ENCODE measurements at places on chromosomes 1 and 21.

GRCh38 chr1:108533351-108534083 is 26.4 kb upstream of the EEIG2 start:
- DNase-seq = no peak

- DNase-seq = no peak
Measured at GRCh38 chr1:10616696-10617095, 141.9 kb downstream of the PEX14 start.

DNA sequence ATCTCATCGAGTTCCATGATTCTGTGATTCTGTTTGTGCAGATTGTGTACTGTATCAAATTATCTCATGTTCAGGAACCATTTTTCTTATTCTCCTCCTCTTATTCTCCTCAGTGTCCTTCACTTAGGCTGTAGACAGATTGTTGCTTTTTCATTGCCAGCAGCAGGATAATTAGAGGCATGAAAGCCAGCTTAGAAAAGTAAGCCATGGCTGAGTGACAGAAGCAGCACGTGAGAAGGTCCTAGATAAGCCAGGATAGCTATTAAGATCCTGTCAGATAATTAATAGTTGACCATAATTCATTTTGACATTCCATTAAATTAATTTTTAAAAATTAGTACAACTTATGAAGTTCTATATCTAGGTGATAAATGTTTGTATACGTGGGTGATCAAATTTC is 60.8 kb upstream of the PRKACB start:
- DNase-seq = no peak

- DNase-seq = no peak
Measured at GRCh38 chr1:153688276-153688675, 9.8 kb downstream of the NPR1 start.

- DNase-seq = no peak
Measured at GRCh38 chr1:221149555-221150075, 270.4 kb downstream of the HLX start.

DNA sequence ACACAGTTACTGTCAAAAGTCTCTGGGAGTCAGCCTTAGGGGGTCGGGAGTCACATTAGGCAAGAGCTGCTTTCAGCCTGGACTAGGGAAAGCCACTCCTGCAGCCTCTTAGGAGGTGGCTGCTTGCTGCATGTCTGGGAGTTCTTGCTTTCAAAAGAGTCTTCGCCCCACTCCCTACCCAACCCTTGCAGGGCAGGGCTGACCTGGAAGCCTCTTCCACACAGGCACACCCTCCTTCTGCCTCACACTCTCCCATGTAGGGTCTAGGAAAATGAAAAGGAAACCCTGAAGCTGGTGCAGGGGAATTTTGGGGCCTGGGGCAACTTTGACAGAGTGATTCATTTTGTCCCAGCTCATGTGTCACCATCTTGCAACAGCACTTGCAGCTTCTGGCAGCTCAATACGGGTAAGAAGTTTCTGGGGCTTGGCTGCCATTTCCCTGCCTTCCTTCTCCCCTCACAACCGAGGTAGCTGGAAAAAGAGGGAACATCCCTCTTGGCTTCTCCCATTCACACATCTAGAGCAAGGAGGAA is 37.3 kb downstream of the KCND3 start:
- no peak for DNase-seq

- no peak for DNase-seq
Measured at GRCh38 chr1:214838351-214838750, 235.4 kb downstream of the CENPF start.

DNA sequence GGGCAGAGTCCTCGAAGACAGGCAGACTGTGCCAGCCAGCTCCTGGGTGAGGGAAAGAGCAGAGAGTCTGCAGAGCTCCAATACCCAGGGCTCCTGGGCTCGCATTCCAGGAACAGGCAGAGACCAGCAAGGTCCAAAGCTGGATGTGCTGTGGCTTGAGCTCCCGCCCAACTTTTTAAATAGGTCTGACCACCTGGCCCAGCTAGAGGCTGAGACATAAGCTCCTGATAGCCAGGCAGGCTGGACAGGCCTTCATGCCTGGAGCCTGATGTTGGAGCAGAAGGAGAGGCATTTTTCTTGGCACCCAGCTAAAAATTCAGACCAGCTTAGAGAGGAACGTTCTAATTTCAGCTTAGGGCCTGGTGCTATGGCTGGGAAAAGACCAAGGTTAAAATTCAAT is 178.4 kb upstream of the TMEM51 start:
- DNase-seq = no peak

GRCh38 chr21:45388611-45389296 is 16.2 kb upstream of the COL18A1 start:
- DNase-seq = no peak

- DNase-seq = no peak
Measured at GRCh38 chr1:41674522-41674921, 190.0 kb upstream of the EDN2 start.

DNA sequence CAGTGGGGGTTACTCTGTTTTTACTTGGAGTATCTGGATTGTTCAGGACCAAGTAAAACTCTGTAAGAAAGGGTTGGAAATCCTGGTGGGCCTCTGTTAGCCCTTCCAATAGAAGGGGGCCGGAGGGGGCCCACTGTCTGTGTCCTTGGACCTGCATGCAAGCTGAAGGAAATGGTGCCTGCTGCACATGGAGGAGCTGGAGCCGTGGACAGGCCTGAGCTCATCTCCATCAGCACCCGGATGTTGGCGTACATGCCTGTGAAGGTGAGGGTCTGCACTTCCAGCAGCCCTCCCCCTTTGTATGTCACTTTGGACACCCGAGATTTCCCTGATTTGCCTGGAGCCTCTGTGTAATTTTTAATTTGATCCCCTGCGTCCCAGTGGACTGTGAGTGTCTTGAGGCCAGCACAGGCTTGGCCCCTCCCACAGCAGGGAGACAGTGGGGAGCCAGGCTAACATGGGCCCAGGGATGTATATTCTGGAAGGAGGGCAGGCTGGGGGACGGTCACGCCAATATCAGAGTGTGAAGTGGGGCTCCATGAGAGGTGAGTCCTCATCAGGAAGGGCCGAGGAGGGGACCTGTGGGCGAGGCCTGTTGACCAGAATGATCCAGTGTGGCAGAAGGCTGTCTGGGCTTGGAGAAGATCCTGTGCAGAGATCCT is 16.8 kb downstream of the GALNT2 start:
- DNase-seq = no peak

DNA sequence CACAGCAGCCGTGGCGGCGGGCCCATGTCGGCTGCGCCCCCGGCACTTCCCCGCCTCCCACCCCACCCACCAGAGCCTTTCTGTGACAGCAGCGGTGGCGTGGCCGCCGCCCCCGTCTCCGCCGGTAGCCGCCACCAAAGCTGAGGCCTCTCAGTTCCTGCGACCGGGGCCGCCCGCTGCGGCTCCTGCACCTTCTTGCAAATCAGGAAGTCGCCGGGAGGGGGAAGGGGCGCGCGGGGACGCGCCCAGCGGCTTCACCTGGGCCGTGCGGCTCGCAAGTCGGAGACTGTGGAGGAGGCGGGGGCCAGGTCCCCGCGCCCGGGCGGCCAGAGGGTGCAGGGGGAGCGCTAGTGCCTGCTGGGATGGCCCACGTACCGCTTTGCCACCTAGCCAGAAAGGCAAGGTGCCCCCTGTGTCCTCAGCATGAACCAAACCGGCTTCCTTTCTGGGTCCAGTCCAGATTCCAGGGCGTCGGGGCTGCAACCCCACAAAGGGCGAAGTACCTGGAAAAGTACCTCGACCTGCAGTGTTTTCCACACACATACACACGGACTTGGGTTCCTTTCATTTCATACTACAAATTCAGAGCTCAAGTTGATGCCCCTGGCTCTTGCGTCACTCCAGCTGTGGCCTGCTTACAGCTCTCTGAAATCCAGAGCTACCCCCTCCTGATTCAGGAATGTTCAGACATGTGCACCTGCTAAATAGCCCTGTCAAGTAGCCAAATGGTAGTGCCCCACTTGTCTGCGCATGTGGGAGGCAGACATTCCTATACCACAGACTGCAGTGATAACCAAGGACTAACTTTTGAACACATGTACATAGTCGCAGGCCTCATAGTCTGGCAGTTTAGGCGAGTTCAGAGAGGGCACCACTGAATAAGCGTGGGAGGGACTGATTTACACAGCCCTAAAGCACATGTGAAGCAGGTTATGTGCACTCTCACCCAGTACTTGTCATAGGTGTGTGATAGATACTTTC is at the start of gene DENND1B:
Gene DENND1B, minus strand, starts transcription at position 199 of the 981 bp plus-strand sequence. CDS start 325 bp downstream, outside the sequence.
- DNase-seq = peak; percentile 31

DNA sequence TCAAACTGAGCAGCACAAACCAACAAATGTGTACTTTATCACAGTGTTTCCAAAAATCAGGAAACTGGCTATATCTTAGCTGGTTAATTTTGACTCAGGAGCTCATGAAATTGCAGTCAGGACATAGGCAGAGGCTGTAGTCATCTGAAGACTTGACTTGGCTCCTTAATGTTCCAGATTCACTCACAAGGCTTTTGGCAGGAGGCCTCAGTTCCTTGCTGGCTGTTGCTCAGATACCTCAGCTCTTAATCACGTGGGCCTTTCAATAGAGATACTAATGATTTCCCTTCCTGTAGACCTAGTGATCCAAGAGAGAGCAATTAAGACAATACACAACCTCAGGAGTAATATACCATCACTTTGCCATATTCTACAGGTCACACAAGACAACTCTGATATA is 537.7 kb downstream of the BRINP3 start:
- peak; percentile 5 for DNase-seq

DNA sequence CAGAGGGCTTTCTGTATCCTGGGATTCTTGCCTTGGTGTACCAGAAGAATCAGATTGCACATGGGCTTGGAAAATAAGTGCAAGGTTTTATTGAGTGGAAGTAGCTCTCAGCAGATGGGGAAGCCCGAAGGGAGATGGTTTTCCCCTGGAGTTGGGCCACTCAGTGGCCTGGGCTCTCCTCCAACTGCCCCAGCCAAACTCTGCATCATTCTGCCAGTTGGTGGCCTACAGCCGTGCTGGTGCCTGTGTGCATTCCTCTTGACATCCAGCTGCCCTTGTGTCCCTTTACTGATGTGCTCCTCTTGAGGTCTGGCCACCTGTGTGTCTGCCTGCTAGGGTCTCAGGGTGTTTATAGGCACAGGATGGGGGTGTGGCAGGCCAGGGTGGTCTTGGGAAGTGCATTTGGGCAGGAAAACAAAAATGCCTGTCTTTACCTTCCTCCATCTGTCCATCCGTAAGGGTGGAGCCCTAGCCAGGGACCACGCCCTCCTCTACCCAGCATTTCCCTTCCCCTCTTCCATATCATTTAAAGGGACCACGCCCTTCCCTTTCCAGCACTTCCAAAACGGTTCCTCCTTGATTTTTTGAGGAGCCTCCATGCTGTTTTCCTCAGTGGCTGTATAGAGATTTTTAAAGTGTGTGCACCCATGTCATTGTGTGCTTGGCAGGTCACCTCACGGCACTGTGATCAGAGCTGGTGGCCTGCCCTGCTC is 18.9 kb downstream of the SNAP47 start:
- DNase-seq = peak; percentile 67

GRCh38 chr1:212458817-212459216 is 26.1 kb downstream of the NENF start:
- DNase-seq = no peak

DNA sequence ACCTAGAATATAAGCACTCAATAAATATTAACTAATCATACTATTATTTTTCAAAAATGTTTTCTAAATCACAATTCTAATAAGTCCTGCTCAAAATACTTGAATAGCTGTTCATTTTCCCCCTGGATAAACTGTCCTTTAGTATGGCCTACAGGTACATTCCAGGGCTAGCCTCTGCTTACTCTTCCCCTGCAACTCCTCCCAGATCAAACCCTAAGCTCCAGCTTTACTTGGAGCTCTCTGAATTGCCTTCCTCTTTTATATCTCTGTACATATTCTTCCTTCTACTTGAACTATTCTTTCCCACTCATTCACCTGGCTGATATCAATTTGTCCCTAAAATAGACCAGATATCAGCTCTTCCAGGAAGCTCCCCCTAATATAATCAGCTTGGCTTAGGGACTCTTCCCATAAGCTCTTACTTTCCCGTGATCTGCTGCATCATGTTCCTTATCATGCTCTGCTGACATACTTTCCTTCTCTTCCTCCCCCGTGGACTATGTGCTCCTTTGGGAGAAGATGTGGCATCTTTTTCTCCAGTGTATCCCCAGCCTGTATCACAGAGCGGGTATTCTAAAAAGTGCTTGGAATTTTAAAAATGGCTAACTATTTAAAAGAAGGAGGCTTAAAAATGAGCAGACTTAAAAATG is 43.1 kb upstream of the PIGC start:
- DNase-seq = no peak

- DNase-seq = peak; percentile 19
Measured at GRCh38 chr1:14366091-14367018, 232.1 kb upstream of the KAZN start.

DNA sequence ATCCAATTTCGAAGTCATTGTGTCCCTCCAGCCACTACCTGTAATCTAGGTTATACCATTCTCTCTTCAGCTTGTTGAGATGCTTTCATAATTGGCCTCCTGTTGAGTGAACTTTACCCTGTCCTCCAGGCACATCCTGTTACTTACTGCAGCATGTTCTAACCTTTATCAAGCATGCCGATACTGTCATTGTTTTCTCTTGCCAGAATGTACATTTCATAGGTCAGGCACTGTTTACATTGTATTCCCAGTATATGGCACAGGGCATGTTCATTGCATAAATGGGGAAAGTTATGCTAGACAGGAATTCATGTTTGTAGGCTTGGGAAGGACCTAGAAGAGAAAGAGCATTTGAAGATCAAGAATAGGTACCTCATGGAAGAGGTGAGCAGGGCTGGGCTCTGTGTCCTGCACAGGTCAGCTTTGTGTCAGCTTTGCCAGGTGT is 10.2 kb downstream of the CXADR start:
- DNase-seq = no peak

DNA sequence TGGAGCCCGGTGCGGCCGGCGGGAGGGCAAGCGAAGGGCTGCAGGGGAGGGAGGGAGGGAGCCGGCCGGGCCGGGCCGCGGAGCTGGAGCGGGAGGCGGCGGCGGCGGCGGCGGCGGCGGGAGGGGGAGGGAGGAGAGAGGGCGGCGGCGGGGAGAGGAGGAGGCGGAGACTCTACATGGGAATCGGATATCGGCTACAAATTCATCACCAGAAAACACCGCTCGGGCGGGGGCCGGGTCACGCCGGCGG is at the start of gene AKT3:
Gene AKT3, minus strand, starts transcription at position 42 of the 250 bp plus-strand sequence. CDS start 7,073 bp downstream, outside the sequence.
- peak; percentile 81 for DNase-seq

- no peak for DNase-seq
Measured at GRCh38 chr1:22253012-22253790, 110.3 kb upstream of the WNT4 start.

- DNase-seq = no peak
Measured at GRCh38 chr1:229170778-229171505, 100.0 kb upstream of the RAB4A start.

- DNase-seq = no peak
Measured at GRCh38 chr1:169217636-169218035, 111.1 kb downstream of the ATP1B1 start.

DNA sequence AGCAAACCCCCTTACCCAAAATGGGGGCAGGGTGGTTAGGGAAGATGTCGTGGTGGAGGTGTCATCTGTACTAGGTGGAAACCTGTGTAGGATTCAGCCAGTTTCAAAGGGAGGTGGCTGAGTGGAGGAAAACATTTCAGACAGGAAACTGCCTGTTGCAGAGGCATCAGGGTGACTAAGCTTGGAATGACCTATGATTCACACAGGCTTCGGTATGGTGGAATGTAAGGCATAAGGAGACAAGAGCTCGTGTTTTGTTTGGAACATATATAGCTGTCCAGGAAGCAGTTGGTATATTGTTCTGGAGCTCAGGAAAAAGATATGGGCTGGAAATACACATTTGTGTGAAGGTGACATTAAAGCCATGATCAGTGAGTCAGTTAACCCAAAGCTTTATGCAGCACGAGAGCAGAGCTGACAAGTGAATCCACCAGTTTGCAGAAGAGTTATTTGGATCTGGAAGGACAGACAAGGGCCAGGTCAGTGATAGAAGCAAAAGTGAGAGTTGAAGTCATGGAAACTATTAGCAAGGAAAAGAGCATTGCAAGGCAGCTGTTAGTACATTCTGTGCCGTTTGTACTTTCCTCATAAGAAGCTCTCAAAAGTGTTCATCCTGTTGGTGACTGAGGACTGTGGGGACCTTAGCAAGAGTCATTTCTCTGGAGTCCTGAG is 12.2 kb downstream of the UTP25 start:
- DNase-seq = no peak

All from midbrain (tissue), 1 donor.